ENCODE measurements at places on chromosomes 4 and X. TPM values are rescaled to one million over a fixed set of nuclear protein-coding genes. Genes with fewer than 3 reads are reported as not detected.

Gene EGF
- total RNA-seq = 10.3 TPM

Gene GSX2
- total RNA-seq = not detected

- no peak for DNase-seq
Observed at GRCh38 chr4:145043306-145043705, 54.7 kb downstream of the ANAPC10 start.

GRCh38 chr4:17846266-17846665, 35.5 kb downstream of the NCAPG start:
- DNase-seq = no peak

- no peak for DNase-seq
Observed at GRCh38 chr4:158164768-158165213, 8.0 kb downstream of the GASK1B start.

- no peak for DNase-seq
Observed at GRCh38 chr4:83121246-83121645, 6.7 kb upstream of the PLAC8 start.

DNA sequence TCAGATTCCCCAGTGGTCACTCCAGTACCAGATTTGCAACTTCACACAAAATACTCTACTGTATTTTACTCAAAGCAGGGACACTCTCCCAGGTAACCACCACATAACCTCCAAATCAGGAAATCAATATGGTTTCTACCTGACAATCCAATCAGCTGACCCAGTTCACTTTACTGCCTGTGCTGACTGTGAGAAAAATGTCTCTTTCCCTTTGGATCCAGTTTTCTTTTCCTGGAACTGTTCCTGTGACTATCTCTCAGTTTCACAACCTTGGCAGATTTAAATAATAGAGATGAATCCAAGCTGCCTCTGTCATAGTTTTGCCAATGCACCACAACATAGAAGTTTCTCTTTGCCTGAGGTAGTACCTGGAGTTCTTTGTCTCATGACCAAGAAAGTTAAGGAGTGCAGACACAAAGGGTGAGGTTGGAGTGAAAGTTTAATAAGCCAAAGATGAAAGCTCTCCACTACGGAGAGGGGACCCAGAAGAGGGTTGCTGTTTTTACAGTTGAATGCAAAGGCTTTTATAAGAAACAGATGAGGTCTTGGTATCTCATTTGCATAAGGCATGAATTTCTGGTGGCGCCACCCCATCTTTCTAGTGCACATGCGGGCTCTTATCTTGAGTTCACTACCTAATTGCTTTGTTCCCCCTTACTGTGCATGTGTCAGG, 29.7 kb upstream of the IL9R start:
- DNase-seq = no peak

Gene GIMD1
- not detected for total RNA-seq

Gene AP1S2
- total RNA-seq = 57.4 TPM

- no peak for DNase-seq
Observed at GRCh38 chr4:177119021-177119471, 190.6 kb upstream of the NEIL3 start.

- no peak for DNase-seq
Observed at GRCh38 chr4:32499171-32499570, 1779.0 kb downstream of the PCDH7 start.

- DNase-seq = no peak
Observed at GRCh38 chrX:153690466-153690865, 2.7 kb downstream of the SLC6A8 start.

GRCh38 chrX:74922922-74923543, 2.2 kb downstream of the NEXMIF start:
- no peak for DNase-seq

Gene SYTL5
- 1.2 TPM for total RNA-seq

DNA sequence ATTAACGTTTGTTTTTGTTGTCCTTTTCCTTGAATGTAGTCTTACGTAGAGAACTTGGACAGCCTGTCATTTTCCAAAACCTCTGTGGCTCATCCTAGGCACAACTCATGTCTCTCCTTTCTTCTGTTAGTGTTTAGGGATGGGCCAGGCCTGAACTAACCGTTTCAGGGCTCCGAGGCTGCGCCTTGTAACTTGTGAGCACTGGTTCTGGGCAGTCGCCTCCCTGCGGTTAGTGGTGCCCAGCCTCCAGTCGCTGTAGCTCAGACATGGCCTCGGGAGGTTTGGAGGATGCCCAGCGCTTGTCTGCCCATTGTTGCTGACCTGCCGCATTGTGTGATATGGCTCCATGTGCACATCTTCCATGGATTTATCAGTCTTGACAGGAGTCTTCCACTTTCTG, 32.8 kb downstream of the TMEM131L start:
- no peak for DNase-seq

GRCh38 chr4:69849969-69850368, 10.0 kb downstream of the SULT1E1 start:
- DNase-seq = no peak

- no peak for DNase-seq
Observed at GRCh38 chr4:181289198-181289597, 954.0 kb upstream of the TENM3 start.

DNA sequence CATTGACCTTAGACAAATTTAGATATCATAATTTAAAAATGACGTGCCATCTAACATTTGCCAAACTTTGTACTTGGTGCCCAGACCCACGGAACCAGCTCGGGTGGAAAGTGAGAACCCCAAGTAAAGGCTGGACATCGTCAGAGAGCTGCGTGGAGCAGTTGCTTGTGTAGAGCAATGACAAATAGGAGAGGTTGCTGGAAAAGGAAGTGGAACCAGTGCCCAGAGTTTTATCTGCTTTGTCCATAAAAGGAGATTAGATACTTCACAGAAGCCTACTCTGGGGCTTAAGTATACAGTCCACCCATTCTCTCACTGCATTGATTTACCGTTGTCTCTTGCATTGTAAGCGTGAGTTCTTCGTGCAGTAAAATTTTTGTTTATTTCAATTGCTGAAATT, 5.4 kb upstream of the TBC1D1 start:
- no peak for DNase-seq

DNA sequence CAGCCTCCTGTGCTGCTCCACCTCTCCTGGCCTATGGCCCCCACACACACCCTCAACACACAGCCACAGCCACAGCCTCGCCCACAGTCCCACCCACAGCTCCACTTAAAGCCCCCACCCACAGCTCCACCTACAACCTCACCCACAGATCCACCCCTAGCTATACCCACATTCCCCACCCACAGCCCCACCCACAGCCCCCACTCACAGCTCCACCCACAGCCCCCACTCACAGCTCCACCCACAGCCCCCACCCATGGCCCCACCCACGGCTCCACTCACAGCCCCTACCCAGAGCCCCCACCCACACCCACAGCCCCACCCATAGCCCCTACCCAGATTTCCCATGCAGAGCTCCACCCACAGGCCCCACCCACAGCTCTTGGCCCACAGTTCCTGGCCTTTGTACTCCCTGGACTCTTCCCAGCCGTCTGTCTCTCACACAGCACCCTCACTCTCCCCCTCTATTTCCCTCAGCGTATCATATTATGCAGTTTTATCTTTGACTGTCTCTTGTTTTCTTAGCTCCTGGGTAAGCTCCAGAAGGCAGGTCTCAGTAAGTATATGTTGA, 322.5 kb downstream of the EVC2 start:
- peak; percentile 36 for DNase-seq

Gene CT45A2
- total RNA-seq = not detected

DNA sequence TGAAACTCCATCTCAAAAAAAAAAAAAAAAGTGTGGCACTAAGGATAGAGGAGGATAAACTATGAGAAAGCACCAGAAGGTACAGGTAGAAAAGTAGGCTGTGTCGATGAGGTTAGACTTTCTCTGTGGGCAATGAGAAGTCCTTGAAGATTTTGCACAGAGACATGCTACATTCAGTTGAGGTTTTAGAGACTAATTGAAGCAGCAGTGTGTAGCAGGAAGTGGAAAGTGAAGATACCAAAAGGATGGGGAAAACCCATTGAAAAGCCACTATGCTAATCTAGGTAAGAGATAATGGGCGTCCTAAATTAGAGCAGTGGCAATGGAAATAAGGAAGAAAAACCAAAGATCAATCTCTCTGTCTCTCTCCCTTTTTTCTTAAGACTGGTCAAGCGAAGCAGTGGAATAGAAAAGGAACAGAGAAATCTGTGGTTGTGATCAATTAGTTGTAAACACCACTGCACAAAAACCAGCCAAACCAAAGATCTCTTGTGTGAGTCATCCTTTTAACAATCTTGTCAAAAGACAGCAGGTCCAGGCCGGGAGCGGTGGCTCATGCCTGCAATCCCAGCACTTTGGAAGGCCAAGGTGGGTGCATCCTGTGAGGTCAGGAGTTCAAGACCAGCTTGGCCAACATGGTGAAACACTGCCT, 3.5 kb downstream of the SPINK2 start:
- no peak for DNase-seq

- DNase-seq = no peak
Observed at GRCh38 chr4:5034206-5034605, 14.9 kb upstream of the CYTL1 start.

DNA sequence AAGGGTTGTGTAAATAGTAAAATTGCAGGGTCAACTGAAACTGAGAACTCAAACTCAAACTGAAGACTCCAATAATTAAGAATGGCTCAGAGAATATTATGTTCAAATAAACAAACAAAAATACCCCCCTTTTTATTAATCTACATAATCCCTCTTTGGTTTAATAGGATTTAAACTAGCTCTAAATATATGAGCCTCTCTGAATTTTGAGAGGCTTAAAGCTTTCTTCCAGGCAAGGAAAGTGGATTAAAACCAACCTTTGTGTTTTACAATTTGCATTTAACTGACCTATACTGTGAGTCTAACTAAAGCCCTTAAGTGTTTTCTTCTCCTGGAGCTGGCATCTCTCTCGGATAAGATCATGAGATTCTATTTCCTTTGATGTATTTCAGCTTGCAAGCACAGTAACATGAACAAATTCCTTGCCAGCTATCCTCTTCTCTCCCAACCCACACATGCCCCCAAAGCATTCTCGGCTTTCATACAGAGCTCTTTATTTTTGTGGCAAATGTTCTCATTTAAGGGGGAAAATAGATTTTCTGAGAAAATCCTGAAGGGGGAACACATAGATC, 1310.8 kb upstream of the AGA start:
- no peak for DNase-seq

- peak; percentile 67 for DNase-seq
Observed at GRCh38 chrX:19673375-19674040, 158.2 kb upstream of the MAP3K15 start.

Gene XK
- total RNA-seq = 1.6 TPM

- DNase-seq = no peak
Observed at GRCh38 chr4:177778623-177779022, 336.4 kb upstream of the AGA start.

GRCh38 chr4:23930750-23931488, 41.1 kb upstream of the PPARGC1A start:
- peak; percentile 92 for DNase-seq

Gene PAGE5
- 37.9 TPM for total RNA-seq

Gene LEF1
- 33.0 TPM for total RNA-seq

GRCh38 chrX:3520982-3521381, 174.5 kb upstream of the MXRA5 start:
- peak; percentile 25 for DNase-seq

- no peak for DNase-seq
Observed at GRCh38 chr4:22471999-22472461, 43.8 kb downstream of the ADGRA3 start.

Gene SLIT2
- total RNA-seq = 9.1 TPM
